ENCODE measurements at places on chromosomes 1 and 21. TPM values are rescaled to one million over a fixed set of nuclear protein-coding genes. Genes with fewer than 3 reads are reported as not detected.

DNA sequence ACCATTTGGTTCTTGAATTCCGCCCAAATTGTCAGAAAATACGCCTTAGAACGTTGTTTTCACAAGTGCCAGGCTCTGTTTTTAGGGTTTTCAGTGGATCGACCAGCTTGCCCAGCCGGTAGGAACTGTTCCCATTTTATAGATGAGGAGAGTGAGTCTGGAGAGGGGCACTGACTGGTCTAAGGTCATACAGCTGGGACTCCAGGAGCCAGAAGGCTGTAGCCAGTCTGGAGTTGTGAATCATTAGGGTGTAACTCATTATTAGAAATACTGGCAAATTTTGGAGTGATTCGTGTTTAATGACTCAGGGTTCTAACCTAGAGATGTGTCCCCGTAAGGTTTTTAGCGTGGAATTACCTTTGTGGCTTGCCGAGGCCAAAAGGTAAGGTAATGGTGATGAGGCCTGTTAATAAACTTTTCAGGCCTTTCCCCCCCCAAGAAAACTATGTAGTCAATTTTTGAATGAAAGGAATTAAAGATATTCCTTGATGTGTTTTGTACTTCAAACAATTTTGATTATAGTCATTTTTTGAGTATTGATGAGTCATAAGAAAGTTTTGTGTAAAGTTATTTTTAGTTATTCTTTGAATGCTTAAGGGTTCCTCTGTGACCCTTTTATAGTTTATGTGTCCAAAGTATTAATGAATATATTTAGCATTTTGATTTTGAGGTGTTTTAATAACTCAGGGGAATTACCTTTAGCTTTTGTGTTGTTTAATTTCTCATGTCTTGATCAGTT is 2.1 kb downstream of the DYRK1A start:
- H3K27ac ChIP-seq: peak overlapping the region; percentile 97
- peak overlapping the region; percentile 89 for H3K4me3 ChIP-seq
- H3K36me3 ChIP-seq: no peaks in the 10 kb centered on the region
- DNase-seq: no peak
- no peaks in the 10 kb centered on the region for H3K27me3 ChIP-seq

DNA sequence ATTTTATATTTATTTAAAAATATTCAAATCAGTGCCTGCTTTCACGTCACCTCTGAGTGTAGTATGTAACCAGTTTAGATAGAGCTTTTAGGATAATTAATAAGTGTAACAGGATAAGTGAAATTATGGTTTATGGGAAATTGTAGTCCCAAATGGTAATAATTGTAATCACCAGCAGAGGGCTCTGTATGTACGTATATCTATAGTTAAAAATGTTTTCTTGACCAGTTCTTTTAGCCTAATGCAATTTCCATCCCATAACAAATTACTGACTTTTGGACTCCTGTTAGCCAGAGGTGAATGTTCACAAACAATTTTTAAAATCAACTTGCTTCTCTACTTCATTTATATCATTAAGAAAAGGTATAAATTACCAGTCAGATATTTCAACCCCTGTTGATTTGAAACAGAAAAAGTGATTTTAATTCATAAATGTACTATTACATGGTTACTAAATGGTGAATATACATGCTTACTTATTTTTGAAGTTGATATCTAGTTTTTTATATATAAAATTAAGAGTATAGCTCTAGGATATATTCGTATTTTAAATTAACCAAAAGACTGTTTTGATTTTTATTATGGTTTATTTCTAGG is 25.3 kb downstream of the SLC30A7 start:
- no peak for DNase-seq
- no peak overlapping the region for H3K4me3 ChIP-seq
- peaks cover 27% of the 10 kb centered on the region for H3K36me3 ChIP-seq
- H3K4me1 ChIP-seq: no peaks in the 10 kb centered on the region
- H3K27ac ChIP-seq: no peak overlapping the region
- no peaks in the 10 kb centered on the region for H3K27me3 ChIP-seq

- no peak for DNase-seq
- H3K36me3 ChIP-seq: no peaks in the 10 kb centered on the region
- H3K4me3 ChIP-seq: no peak overlapping the region
- no peak overlapping the region for H3K27ac ChIP-seq
- peaks cover 1% of the 10 kb centered on the region for H3K27me3 ChIP-seq
- no peaks in the 10 kb centered on the region for H3K4me1 ChIP-seq
These were observed 291.8 kb upstream of the USP24 start for GRCh38 chr1:55506740-55507577.

Gene NCSTN
- 68.3 TPM for total RNA-seq

DNA sequence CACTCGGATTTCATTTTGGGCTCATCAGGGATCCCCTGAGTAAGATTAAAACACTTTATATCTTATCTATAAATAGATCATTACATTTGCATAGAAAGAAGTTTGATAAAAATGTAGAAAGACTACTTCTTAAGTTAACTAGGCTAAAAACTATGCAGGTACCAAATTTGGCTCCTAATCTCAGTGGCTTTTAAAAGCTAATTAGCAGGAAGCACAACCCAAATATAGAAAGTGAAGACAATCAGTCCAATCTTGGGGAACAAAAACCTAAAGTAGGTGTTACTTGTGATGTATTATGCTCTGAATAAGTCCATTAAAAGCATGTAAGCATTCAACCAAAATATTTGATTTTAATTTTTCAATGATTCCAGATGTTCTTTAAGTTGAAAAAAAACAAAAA is 35.4 kb downstream of the SMYD3 start:
- no peaks in the 10 kb centered on the region for H3K36me3 ChIP-seq
- H3K4me3 ChIP-seq: no peak overlapping the region

DNA sequence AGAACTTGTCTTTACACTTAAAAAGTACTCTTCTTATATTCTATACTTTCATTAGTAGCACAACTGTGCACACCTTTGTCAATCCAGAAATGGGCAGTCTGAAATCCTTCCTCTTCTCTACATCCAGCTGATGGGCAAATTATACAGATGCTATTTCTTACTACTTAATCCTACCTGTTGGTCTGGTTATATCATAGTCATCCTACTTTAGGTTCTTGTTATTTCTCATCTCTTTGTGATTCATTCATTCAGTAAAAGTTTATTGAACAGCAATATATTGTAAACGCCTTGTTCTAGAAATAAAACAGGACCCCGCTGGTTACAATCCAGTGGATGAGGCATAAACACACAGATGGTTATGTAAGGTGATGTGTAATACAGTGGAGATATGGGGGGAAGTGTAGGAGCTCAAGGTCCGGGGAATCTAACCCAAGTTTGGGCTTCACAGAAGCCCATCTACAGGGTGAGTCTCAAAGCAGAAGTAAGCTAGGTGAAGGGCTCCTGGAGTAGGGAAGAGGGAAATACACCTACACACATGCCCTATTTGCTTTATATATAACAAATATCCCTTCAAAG is 11.8 kb upstream of the FUBP1 start:
- H3K4me1 ChIP-seq: peaks cover 3% of the 10 kb centered on the region
- H3K27me3 ChIP-seq: no peaks in the 10 kb centered on the region
- H3K27ac ChIP-seq: no peak overlapping the region
- H3K36me3 ChIP-seq: no peaks in the 10 kb centered on the region
- no peak overlapping the region for H3K4me3 ChIP-seq

Gene OR6N1
- total RNA-seq: not detected

DNA sequence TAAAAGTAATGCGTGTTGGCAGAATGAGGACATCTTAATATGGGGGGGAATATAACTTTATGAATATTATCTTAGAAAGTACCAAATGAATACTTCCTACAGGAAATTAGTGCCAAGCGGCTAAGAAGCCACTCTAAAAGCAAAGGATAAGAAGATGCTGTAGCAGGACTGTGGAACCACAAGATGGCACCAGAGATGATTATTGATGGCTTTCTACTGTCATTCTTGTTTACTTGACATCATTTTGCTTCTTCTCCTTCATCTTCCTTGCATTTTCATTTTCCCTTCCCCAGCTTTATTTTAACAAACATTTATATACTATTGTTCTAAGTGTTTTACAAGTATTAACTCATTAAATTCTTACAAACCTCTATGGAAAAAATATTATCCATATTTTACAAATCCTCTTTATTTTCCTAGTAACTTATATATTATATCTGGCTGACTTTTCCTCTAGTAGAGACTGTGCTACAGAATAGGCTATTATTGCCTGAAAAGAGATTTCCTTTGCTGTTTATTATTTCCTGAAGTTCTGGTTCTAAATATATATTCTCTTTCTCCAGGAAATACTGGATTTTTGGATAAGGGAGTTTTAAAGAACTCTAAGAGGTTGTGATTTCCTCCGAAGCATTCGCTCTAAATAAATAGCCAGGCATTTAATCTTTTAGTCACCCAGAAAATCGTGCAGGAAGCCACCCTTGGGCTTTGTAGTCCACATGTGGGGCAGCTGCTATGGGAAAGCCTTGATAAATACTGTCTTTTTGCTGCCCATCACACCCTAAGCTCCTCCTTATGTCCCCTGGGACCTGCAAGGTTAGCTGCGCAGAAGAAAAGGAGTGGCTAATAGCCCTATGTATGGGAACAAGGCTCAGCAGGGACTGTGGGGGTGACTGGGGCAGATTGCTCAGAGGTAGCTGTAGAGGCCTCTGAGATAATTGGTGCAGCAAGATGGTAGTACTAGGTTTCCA is 69.8 kb downstream of the TPR start:
- H3K4me1 ChIP-seq: no peaks in the 10 kb centered on the region
- H3K36me3 ChIP-seq: no peaks in the 10 kb centered on the region
- H3K4me3 ChIP-seq: no peak overlapping the region
- H3K27ac ChIP-seq: no peak overlapping the region
- no peak for DNase-seq
- H3K27me3 ChIP-seq: no peaks in the 10 kb centered on the region

GRCh38 chr1:90384193-90384592 is 332.9 kb downstream of the BARHL2 start:
- H3K27me3 ChIP-seq: no peaks in the 10 kb centered on the region
- H3K4me3 ChIP-seq: no peak overlapping the region
- H3K4me1 ChIP-seq: no peaks in the 10 kb centered on the region
- no peak overlapping the region for H3K27ac ChIP-seq

Measured in GM12878 (cell line).